ENCODE measurements at places on chromosomes 2 and 18.

GRCh38 chr2:170846314-170846713 is 29.6 kb downstream of the GAD1 start:
- no peak for DNase-seq

DNA sequence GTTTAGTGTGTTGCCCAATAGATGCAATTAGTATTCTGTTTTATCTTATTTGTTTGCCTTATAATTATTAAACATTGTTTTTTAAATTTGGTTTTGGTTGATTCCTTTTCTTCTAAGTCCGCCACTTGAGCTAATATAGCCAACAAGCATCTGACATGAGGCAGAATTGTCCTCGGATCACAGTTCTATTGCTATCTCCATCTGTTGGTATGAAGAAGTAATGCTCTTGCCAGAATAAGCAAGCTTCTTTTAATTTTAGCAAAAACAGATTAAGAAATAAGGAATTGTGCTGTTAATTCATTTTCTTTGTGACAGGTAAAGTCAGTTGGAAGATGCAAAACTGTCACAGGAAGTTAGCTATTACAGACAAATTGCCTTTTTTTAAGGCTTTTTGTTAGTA is 54.3 kb downstream of the R3HDM1 start:
- DNase-seq, result no peak

- no peak for DNase-seq
These were observed 678.9 kb upstream of the CELF4 start for GRCh38 chr18:38244480-38244879.

DNA sequence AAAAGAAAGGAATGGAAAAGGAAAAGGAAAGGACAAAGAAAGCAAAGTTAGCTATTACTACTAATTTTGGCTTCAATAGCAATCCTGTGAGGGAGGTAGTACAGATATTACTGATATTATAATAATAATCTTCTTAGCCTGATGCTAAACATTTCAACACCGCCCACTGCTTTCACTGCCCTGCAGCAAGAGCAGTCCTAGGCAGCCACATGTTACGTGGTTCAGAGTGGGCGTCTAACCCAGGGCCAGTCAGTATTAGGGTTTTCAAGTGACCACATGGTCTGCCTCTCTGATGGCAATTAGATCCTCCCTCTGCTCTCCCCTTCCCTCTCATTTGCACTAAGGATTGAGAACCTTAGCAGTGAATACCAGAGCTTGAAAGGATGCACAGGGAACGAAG is 83.7 kb upstream of the ZNF397 start:
- no peak for DNase-seq

- no peak for DNase-seq
These were observed 40.0 kb downstream of the ST8SIA5 start for GRCh38 chr18:46716827-46717226.

- DNase-seq, result no peak
These were observed 160.4 kb downstream of the SMAD7 start for GRCh38 chr18:48790226-48790863.

DNA sequence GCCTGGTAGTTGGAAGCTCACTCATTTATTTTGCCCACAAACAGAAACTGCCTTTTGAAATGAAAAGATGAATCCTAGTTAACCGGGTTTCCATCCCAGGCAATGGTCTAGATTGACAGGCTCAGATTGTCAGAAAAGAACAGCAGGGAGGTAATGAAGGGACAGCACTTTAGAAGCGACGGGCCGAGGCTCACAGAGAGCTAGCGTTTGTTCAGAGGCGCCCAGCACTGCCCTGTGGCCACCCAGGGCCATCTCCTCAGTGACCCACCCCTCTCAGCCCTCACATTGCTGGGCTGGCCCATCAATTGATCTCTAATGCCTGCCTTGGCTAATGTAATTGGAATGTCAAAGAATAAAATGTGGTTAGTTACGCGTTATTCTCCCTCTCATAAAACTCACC is 304.8 kb downstream of the CDCA7 start:
- DNase-seq, result no peak

DNA sequence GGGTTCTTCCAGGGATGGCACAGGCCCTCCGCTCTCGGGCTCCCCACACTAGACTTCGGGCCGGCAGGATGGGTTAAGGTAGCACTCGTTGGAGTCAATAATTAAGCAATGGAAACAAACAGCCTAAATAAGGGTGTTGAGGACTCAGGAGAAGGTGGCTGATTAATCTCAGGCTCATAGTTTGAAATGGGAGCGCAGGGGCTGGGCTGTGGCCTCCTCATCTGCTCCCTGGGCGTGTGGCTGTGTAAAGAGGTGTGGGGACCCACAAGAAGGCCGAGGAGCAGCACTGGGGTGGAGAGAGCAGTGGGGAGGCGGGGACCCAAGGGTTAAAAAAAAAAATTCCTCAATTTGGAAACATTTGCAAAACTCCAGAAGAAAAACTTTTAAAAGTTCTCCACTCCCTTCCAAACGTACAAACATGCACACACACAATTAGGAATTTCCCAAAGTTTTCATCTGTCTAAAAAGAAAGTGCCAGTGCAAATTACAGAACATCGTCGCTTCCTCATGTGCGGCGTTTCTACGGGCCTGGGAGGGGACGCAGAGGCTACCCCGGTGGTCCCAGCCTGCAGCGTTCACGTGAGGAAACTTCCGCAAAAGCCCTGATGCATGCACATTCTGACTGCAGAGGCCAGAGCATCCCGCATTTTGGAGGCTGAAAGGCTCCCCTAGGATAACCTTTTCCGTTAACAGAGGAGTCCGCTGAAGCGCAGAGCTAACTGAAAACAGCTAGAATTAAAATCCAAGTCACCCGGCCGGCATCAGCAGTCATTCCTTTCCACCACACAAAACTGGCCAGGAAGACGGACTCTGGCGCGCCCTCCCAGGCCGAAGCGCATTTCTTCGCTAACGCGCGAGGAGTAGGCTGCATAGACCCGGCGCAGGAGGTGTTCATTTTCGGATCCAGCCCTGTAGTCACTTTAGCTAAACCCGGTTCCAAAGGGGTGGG is 1.0 kb upstream of the TUBB6 start:
- DNase-seq, result no peak

DNA sequence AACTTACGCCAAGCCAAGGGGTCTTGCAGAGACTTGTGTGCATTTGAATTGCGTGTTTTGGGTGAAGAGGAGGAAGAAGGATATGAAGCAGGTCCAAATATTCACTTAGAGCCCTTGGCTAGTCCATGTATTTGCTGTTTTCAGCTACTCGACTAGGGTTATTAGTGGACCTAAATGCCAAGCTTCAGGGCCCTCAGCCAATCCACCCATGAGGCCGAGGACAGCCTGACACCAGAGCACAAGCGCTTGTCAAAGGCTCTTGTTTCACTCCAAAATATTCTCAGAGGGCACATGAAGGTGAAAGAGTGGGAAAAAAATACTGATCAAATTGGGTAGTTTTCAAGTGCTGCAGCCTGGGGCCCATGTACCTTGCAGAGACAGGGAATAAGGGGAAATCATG is 174.8 kb upstream of the ACAA2 start:
- no peak for DNase-seq

- no peak for DNase-seq
These were observed 1441.7 kb upstream of the CELF4 start for GRCh38 chr18:39007031-39007902.

DNA sequence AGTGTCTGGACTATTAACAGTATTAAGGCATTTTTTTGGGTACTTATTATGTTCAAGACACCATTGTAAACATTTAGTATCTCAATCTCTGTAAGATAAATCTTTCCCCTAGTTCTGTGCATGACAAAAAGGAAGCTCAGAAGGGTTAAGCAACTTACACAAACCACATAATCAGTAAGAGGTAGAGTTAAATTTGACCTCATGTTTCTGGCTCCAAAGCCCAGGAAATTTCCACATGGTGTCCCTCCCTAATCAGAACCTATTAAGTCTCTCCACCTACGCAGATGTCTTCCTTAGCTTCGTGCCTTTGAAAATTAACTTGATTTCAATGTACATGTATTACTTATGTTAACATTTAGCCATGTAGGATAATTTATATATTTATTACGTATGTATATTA is 2.0 kb downstream of the MFSD6 start:
- no peak for DNase-seq

- DNase-seq, result no peak
These were observed 127.5 kb upstream of the GAREM1 start for GRCh38 chr18:32598144-32598543.

DNA sequence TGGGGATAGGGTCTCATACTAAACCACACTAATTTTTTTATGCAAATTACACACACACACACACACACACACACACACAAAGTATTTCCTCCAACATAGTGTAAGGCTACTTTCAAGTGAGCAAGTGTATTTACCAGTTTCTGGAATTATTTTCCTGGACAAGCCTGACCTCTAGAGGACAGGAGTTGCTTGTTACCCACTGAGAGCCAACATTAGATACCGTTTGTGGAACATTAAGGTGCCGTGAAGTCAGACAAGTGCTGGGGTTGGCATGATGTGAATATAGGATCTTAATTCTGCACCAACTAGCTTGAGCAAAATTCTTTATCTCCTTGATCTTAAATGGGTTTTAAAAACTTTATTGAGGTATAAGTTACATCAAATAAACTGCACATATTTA is 39.3 kb upstream of the SERPINB2 start:
- DNase-seq, result no peak

GRCh38 chr18:44582456-44582855 is 98.2 kb upstream of the SETBP1 start:
- DNase-seq, result no peak

- DNase-seq, result no peak
These were observed 94.9 kb downstream of the NFATC1 start for GRCh38 chr18:79490626-79491041.

DNA sequence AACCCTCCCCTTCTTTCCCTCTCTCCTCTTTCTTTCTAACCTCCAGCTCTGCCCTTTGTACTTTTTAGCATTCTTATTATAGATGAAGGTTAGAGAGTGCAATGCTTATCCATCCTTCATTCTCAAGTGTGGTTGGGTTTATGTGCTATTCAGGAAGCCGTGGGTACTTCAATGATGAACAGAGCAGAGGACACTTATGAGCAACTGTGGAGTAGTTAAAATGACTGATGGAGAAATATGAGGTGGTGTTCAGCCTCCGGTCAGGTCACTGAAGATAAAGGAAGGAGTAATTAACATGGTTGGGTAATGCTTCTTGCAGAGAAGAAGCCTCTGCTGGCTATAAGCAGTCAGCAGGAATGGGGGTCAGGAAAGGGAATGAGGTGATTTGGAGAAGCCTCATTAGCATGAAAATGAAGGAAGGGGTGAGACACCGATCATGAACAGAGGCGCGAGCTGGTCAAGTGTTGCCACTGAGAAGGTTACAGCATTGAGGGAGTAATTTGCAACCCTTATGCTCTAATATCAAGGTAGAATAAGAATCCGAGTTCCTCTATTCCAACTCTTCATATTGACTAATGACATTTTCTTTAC is 174.7 kb downstream of the LPIN1 start:
- no peak for DNase-seq

DNA sequence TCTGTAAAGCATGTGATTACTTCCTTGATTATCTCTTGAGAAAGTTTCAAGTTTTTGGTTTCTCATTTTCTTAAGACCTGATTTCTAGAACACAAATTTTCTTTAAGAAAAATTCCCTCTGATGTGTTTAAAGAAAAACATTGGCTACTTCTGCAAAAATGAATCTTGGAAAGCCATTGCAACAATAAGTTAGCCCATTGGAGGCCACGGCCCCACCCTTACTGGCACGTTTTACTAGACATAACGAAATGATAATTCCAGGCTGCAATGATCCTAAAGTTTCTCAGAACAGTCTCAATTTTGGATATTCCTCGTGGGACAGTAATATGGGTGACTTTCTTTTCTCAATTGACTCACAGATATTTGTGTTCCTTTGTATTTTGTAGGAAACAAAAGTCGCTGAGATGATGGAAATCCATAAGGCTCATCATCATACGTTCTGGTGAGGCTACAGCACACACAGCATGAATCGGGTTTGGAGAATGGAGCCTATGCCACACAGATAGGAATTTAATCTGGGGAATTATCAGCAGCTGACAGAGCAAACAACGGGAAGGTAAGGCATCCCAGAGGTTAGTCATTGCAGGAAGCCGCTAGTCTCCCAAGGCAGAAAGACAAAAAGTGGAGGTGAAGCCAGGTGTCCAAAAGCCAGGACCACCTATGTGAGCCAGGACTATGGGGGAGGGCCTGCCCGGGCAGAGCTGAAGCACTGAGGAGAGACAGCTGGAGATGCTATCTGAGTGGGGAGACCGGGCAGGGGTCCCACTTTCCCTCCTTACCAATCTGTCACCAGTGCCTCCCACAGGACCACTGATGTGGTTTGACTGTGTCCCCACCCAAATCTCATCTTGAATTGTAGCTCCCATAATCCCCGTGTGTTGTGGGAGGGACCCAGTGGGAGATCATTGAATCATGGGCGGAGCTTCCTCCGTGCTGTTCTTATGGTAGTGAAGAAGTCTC is 35.9 kb downstream of the SOWAHC start:
- DNase-seq, result no peak

DNA sequence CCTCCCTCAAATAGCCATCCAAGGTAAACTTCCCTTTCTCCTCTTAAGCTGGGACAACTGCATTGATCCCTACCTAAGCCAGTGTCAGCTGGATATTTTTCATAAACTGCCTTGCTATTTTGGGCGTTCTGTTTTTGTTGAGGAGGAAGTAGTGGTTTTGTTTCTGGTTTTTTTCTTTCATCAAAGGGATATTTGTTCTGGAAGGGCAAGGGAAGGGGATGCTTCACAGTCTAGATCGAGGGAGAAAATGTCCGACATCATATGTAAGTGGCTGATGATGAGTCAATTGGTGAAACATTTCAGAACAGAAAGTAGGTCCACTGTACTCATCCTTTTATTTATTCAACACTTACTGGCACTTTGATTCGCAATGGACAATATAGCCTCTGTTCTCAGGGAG is 31.0 kb downstream of the TANC1 start:
- DNase-seq, result no peak

DNA sequence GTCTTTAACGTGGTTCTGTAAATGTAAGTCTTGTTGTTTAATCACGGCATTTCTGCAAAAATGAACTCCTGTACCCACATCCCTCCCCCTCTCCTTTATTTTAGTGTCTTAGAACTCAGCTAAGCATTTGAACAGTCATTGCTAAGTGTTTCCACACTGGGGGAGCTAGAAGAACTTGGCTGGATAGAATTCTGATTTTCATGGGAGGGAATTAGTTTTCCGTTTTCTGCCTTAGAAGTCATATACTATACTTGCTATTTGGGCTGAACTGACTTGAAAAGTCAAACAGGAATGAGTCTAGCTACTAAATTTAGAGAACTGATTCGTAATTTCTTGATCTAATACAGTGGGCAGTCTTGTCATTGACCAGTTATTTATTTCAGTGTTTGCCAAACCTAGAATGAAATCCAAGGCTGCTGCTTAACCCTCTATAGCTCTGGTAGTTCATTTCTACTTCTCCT is 61.1 kb downstream of the FMNL2 start:
- DNase-seq, result no peak

- no peak for DNase-seq
These were observed 20.8 kb downstream of the EIF2AK3 start for GRCh38 chr2:88606371-88607030.

Data from stimulated activated CD4-positive, alpha-beta T cell treated with anti-CD3 and anti-CD28 coated beads, Interleukin-12 subunit alpha, Interleukin-12 subunit beta, amount 100 ng/mL, for 48 hours (primary cell).